ENCODE measurements at places on chromosomes 5 and 9.

DNA sequence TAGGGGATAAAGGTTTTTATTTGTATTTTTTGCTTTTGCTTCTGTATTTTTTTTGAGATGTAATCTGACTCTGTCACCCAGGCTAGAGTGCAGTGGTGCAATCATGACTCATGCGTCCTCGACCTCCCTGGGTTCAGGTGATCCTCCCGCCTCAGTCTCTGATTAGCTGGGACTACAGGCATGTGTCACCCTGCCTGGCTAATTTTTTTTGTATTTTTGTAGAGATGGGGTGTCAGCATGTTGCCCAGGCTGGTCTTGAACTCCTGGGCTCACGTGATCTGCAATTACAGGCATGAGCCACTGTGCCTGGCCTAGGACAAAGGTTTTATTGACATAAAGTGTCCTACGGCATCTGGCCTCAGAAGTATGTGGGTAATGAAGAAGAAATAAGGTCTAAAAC lies 297.1 kb upstream of the C9orf72 start:
- DNase-seq, result no peak

DNA sequence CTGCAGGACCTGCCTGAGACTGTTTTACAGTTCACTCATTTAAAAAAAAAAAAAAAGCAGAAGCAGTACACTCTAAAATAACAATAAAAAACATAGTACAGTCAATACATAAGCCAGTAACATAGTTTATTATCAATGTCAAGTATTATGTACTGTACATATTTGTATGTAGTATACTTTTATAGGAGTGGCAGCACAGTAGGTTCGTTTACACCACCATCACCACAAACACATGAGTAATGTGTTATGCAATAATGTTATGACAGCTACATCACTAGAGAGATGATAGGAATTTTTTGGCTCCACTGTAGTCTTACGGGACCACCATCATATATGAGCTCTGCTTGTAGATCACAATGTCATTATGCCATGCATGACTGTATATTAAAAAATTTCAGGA lies 462.8 kb downstream of the ISL1 start:
- DNase-seq, result no peak

DNA sequence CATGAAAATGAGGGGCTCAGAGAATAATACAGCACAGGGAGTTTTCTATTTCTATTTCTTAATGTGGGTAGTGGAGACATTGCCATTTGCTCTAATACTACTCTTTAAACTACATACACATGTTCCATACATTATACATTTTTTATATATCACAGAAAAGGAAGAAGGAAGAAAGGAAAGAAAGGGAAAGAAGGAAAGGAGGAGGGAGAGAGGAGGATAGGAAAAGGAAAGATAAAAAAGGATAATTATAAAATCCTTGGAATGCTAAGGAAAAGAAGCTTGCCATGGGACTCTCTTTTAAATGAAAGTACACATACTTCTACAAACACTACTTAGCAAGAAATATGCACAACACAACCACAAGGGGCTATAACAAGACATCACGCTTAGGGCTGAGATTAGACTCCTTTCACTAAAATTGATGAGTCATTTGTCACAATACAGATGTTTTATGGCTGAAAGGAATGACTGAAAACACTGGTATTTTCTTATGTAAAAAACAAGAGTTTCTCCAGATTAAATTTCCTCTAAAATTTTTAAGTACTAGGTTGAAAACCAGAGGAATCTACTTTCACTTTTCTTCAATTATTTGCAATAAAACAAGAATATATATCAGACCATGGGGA lies 219.8 kb downstream of the ARL15 start:
- DNase-seq, result no peak

- DNase-seq, result no peak
Measured at GRCh38 chr5:105812304-105812703, 1858.4 kb downstream of the EFNA5 start.

- no peak for DNase-seq
Measured at GRCh38 chr5:1383886-1384401, 39.0 kb upstream of the CLPTM1L start.
